ENCODE measurements at places on chromosomes 2 and 18.

DNA sequence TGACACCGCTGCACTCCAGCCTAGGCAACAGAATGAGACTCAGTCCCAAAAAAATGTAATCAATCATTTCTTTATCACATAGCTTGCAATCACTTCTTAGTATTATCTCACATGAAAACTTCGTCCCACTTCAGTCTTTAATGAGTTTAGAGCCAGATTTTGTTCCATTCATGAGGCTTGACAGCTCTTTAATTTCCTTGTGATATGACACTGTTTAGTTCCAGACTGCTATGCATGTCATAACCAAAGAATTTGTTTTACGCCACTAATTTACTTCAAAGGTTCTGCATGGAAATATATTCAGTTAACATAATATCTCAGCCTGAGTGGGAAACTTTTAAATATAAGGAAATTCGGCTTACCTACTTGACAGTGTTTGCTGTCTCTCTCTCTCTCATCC is 113.1 kb downstream of the ZNF532 start:
- no peak for DNase-seq

DNA sequence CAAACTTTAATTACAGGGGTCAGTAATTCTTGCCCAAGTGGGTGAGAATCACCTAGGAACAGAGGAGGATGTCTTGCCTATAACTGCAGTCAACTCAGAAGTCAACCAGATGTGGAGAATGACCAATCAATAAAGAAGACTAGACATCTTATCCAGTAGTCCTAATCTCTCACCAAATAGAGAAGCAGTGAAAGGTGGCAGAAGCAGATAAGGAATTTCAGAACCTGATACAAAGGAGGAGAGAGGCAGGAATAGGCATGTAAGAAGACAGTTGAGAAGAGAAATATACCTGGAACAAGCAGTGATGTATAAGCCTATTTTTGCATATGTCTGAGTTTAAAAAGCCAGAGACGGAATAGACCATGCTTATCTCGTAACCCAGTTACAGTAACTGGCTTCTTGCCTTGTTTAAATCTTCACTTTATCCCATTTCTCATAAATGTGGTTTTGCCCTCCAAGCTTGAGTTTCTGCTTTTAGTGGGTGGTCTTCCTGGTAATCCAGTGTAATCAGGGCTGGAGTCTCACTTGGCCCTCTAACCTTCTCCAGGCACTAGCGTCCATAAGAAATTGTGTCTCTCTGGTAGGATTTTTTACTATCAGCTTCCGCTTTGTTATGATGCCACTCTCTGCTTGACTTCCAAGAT is 401.0 kb downstream of the SUCLG1 start:
- DNase-seq, result no peak

DNA sequence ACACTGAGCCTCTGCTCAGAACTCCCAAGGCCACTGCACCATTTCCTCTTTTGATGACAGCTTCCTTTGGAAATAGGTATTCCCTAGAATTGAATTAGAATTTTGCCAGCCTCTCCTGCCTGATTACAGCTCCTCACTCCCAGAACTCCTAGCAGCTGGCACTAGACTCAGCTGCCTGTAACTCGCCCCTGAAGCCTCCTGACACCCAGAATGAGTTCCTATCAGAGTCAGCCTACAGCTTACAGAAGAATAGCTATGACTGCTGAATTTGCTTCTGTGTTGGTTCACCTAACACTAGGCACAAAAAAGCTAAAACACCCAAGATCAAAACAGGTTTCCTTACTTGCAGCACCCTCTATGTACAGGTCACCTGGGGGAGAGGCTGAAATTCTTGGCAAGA is 108.2 kb upstream of the PTPRM start:
- DNase-seq, result no peak

GRCh38 chr2:71793926-71794325 is 340.6 kb downstream of the DYSF start:
- no peak for DNase-seq

- no peak for DNase-seq
These were observed 112.7 kb upstream of the SERPINE2 start for GRCh38 chr2:224151680-224152310.

GRCh38 chr2:100391735-100392515 is 25.5 kb downstream of the CHST10 start:
- DNase-seq, result no peak

GRCh38 chr2:101140978-101141655 is 10.1 kb downstream of the TBC1D8 start:
- DNase-seq, result no peak

GRCh38 chr2:213119061-213119809 is 32.2 kb downstream of the IKZF2 start:
- peak; percentile 43 for DNase-seq

DNA sequence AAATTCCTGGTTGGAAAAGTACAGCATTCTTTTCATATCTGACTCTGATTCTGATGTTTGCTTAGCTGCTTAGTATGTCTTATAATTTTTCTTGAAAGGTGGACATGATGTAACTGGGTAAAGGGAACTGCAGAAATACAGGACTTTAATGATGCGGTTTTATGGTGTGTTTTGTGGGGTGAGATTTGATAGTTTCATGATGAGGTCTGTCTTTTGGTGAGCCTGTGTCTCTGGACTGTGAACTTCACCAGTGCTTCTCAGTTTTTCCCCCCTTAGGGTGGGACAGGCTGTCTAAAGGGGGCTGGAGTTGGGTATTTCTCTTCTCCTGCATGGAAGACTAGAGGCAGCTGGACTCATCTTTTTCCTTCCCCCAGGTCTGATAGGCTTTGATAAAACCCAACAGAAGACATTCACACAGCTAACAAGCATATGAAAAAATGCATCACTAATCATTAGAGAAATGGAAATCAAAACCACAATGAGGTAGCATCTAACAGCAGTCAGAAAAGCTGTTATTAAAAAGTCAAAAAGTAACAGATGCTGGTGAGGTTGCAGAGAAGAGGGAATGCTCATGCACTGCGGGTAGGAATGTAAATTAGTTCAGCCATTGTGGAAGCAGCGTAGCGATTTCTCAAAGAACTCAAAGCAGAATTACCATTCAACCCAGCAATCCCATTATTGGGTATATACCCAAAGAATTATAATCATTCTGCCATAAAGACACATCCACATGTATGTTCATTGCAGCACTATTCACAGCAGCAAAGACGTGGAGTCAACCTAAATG is 77.6 kb downstream of the EPC2 start:
- no peak for DNase-seq

GRCh38 chr2:60861736-60862135 is 19.6 kb upstream of the REL start:
- DNase-seq, result no peak

GRCh38 chr18:56890632-56891031 is 239.5 kb downstream of the WDR7 start:
- DNase-seq, result peak; percentile 71

DNA sequence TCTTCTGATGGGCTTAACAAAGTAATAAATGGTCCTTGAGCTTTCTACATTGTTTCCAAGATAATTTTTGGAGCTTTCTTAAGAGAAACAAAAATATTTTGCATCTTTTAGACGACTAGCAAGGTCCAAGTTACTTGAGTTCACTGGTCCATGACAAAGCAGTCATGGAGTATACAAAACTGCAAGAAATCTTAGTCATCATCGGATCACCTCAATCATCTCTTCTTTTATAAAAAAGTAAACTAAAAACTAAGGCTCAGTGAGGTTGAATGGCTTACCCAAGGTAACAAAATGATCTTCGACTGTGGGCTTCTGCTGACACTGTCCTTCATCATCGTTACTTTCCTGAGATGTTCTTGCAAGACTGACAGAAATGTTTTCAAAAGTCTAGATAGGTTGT is 11.9 kb downstream of the FIGN start:
- DNase-seq, result no peak

Data from AG20443 (cell line).